ENCODE measurements at places on chromosomes 5 and 9.

DNA sequence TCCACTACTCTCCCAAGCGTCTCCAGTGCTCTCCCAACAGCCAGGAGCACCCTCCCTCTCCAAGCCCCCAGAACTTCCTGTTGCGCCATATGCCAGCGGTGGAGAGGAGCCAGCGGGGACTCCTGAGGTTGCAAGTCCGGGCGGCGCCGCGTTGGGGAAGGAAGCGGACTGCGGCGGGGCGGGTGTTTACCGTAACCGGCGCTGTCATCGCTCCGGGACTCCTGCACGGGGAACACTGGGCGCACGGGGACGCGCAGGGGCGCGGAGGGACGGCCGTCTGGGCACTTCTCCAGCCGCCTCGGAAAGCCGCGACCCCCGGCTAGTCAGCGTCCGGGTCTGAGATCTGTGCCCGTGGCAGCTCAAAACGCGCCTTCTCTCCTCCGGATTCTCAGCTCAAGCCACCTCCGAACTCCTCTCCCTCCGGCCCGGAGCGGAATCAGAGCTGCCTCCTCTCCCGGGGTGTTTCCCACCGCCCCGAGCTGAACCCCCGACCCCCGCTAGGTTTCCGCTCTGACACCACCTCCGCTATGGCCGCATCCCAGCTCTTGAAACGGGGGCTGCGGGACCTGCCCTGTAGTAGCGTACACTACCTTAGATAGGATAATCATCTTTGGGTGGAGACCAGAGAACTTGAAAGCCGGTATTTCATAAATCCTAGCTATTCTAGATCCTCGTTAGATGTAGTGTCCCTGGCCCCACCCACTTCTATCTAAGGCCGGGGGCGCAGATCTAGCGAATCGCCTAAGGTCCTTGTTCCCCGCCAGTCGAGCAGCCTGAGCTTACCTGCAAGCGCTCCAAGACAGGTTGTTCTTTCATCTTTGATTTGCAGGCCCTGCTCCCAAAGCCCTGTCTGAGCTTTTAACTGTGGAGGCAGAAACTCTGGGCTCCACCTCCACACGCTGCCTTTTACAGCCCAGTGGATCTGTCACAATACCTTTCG is at the start of gene TRPM6:
TRPM6 (minus strand) TSS at position 881 of the 940 bp plus-strand sequence; CDS start at position 816, 65 bp downstream.
- no peak for DNase-seq

GRCh38 chr5:126280846-126281245 is 142.4 kb upstream of the GRAMD2B start:
- no peak for DNase-seq

DNA sequence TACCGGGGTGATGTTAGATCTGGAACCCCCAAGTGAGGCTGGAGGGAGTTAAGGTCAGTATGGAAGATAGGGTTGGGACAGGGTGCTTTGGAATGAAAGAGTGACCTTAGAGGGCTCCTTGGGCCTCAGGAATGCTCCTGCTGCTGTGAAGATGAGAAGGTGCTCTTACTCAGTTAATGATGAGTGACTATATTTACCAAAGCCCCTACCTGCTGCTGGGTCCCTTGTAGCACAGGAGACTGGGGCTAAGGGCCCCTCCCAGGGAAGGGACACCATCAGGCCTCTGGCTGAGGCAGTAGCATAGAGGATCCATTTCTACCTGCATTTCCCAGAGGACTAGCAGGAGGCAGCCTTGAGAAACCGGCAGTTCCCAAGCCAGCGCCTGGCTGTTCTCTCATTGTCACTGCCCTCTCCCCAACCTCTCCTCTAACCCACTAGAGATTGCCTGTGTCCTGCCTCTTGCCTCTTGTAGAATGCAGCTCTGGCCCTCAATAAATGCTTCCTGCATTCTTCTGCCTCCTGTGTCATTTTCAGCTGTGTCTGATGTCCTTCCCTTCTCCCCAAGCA is 2.3 kb upstream of the MYOZ3 start:
- no peak for DNase-seq

DNA sequence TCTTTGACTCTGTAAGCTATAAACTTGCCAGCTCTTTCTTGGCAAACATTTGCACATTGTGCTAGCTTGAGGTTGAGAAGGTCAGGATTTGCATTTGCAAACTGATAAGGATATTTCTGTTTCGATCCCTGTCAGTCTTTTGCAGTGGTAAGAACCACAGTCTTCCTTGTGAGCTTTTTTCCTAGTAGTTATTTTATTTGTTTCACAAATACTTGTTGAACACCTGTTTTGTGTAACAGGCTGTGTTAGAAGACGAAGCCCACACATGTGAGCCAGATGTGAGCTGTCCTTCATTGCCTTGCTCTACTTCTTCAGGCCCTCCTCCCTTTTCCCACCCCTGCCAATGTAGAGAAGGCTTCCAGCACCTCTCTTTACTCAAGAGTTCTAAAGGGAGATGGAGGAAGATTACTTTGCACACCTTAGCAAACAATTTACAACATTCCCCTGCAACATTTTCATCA is 327.0 kb upstream of the KLF4 start:
- no peak for DNase-seq

DNA sequence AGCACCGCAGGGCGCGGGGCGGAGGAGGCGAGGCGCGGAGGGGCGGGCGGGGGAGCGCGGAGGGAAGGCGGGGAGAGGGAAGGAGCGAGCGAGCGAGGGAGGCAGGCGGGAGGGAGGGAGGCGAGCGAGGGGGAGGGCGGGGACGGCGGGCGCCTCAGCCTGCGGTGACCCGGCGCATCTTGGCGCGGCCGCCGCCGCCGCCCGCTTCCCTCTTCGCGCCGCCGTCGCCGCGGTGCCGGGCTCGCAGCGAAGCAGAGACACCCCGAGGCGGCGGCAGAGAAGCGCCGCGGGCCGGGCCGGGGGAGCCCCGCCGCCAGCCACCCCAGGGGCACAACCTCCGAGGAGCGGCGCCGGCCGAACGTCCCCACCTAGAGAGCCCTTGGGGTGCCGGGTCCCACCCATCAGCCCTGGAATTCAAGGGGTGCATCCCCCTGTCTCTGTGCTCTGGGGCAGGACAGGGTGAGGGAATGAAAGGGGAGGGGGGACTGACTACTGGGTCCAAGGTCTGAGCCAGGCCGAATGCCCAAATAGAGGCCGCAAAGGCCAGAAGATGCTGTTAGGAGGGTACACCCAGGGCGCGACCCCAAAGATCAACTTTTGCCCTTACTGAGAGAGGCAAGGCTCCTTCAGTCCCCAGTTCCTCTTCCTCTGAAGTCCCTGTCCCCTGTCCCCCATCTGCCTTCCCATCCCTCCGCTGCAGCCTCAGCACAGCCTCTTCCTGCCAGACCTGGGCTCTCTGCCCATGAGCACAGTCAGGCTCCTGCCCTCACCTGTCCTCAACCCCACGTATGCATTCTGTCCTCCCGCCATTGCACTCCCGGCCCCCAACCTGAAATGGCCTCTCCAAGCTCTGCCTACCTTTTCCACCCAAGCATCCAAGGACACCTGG is at the start of gene ADAMTS2:
ADAMTS2 (minus strand) TSS at position 29 of the 889 bp plus-strand sequence. CDS start 133 bp downstream, outside the sequence.
- no peak for DNase-seq

DNA sequence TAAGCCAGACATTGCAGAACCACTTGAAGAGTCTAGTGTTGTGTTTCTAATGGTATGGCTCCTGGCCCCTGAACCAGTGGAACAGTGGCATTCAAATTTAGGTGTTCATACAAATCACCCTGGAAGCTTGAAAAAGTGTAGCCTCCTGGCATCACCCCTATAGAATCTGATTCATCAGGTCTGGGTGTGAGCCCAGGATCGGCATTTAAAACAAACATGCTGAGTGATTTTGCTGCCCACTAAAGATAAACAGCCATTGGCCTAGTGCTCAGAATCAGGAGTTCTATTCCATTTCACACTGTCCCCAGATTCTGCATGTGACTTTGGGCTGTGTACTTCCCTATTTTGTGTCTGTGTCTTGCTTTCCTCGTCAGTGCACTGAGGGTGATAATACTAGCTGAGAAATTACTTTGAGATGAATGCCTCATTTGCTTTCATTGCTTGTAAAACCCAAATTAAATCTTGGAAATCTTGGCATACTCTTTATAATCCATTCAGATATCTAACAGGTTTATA is 241.5 kb upstream of the CLINT1 start:
- DNase-seq = no peak

- DNase-seq = no peak
Measured at GRCh38 chr5:10157085-10157669, 92.5 kb downstream of the ATPSCKMT start.

GRCh38 chr5:11027660-11028059 is 266.6 kb upstream of the DAP start:
- no peak for DNase-seq
